ENCODE measurements at places on chromosomes 6 and 20.

DNA sequence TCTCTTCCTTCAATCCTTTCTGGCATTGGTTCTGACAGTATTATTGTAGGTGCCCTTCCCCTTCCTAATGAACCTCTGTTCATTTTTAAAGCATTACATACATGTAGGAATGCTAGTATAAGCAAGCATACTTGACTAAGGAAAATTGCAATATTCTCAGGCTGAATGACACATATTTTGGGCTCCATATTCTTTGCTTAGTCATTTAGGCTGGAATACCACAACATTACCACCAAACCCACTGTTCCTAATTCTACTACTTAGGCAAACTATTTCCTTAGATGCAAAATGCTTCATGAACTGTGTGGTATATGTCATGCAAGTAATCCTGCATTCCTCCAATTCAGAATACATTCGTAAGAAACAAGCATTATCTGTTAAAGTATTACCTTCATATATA lies 113.9 kb downstream of the PRDM1 start:
- no peak for DNase-seq

DNA sequence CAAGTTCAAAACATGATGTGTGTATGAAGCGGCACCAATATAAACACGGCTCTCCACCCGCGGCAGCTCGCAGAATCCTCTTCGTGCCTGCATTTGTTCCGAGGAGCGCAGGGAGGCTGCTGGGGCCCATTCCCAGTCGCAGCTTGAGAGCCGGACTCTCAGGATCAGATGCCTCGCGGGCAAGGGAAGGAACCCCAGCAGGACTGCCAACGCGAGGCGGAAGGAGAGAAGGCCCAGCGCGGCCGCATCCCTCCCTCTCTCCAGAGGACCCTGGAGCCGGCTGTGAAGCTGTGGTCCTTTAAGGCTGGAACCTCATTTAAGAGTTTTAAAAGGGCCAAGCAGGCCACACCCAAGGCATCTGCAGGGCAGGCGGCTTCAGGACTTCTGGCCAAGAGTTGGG lies 44.2 kb upstream of the ZBP1 start:
- DNase-seq: no peak

- no peak for DNase-seq
Measured at GRCh38 chr20:60486937-60487336, 528.7 kb downstream of the CDH26 start.

GRCh38 chr6:34859951-34860350 lies 27.9 kb downstream of the TAF11 start:
- no peak for DNase-seq

- no peak for DNase-seq
Measured at GRCh38 chr6:83536647-83537589, 24.6 kb downstream of the PRSS35 start.

GRCh38 chr6:21594416-21595281 lies 1.1 kb downstream of the SOX4 start:
- DNase-seq: no peak

DNA sequence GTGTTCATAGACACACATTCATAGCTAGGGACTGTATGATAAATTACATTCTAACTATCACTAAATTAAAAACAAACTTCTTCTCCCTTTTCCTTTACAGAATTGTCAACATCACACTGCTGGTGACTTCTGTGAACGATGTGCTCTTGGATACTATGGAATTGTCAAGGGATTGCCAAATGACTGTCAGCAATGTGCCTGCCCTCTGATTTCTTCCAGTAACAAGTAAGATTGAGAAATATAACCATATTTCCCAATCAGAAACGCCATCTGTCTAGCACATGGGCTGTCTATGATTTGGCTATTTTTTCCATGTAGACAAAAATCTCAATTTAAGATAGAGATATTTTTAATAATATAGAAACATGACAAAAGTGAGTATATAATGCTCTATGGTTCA lies 367.7 kb downstream of the ARHGAP18 start:
- DNase-seq: no peak
